A549 treated with DMSO at 1 μM for 4 hours (cell line): ENCODE measurements at places on chromosomes 2 and 18. TPM values are rescaled to one million over a fixed set of nuclear protein-coding genes. Genes with fewer than 3 reads are reported as not detected.

The WDR12 gene
- 53.7 to 93.3 TPM (median 77.3 TPM) in 5 replicates for total RNA-seq

The ZBTB14 gene
- 6.7 to 8.8 TPM (median 8.2 TPM) in 5 replicates for total RNA-seq

The CDK15 gene
- total RNA-seq = not detected in 5 replicates

The CCDC74A gene
- total RNA-seq = 11.3 to 18.3 TPM (median 17.0 TPM) in 5 replicates

The MAB21L4 gene
- 0.05 to 0.15 TPM (median 0.08 TPM) in 4 of 5 replicates, not detected in the other for total RNA-seq
